ENCODE measurements at places on chromosomes 12 and 14. TPM values are rescaled to one million over a fixed set of nuclear protein-coding genes. Genes with fewer than 3 reads are reported as not detected.

Gene TRPV4
- 5.9 TPM for total RNA-seq

Gene OR6C2
- total RNA-seq, result not detected

Gene TPPP2
- not detected for total RNA-seq

Gene CLEC12A
- not detected for total RNA-seq

Gene MSI1
- total RNA-seq, result not detected

Gene DIP2B
- 29.6 TPM for total RNA-seq

Gene SOAT2
- not detected for total RNA-seq

Gene PRKD1
- 7.2 TPM for total RNA-seq

Gene SRRM4
- total RNA-seq, result not detected

Gene LHX5
- total RNA-seq, result not detected

Gene ACTR6
- 11.9 TPM for total RNA-seq

Gene CARMIL3
- total RNA-seq, result 0.06 TPM

Gene NELL2
- 0.35 TPM for total RNA-seq

Gene TGM1
- 0.64 TPM for total RNA-seq

Gene IFI27L1
- 18.0 TPM for total RNA-seq

Gene FGF6
- not detected for total RNA-seq

Gene BDKRB1
- not detected for total RNA-seq

Gene NRIP2
- not detected for total RNA-seq

Gene RILPL2
- 3.3 TPM for total RNA-seq

Gene AMN
- total RNA-seq, result 0.05 TPM

Gene SMCO2
- total RNA-seq, result 0.88 TPM

Gene FAM186B
- 0.12 TPM for total RNA-seq

Gene UNG
- 40.8 TPM for total RNA-seq

Gene IFNG-AS1
- not detected for total RNA-seq

Gene SDR9C7
- total RNA-seq, result not detected

Gene PTPRO
- total RNA-seq, result not detected
